ENCODE measurements at places on chromosomes 16 and 17.

DNA sequence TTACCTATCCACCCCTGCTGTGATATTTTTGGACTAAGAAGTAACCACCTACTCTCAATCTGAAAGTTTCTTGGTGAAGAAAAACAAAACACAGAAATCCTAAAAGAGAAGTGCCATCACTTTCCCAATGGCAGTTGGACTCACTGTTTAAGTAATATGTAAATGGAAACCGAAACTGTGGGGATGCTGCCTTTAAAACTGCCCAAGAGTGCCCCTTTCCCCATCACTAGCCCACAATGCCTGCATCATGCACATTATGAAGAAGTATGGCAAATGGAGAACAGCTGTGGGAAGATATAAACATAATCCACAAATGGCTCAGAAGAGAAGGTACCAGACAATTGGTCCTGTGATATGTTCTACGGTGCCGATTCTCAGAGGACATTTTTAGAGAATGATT is 33.5 kb upstream of the SLC6A2 start:
- DNase-seq = no peak

DNA sequence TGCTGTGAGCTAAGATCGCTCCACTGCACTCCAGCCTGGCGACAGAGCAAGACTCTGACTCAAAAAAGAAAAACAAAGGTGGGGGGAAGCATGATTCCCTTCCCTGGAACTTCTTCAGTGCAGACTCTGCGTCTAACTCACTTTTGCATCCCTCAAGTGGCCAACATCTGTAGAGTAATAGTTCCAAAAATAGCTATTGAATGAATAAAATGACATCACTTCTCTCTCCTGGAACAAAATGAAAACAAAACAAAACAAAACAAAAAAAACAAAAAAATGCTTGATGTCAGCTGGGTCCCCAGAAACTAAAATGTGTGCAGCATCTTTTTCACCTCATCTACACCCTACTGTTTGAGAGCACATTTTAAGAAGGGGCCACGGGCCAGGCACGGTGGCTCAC is 197.7 kb upstream of the NOG start:
- DNase-seq = no peak

- no peak for DNase-seq
Measured at GRCh38 chr17:4945176-4945943, 3.0 kb downstream of the PFN1 start.

DNA sequence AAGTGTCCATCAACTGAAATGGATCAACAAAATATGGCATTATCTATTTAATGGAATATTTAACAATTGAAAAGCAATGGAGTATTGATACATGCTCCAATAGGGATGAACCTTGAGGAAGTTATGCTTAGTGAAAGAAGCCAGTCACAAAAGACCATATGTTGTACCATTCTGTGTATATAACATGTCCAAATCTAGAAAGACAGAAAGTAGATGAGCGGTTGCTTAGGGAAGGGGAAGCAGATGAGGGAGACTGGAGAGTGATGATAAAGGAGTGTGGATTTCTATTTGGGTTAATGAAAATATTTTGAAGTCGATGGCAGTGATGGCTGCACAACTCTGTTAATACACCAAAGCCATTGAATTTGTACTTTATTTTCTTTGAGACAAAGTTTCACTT is 8.5 kb upstream of the ERN1 start:
- no peak for DNase-seq

GRCh38 chr17:28940675-28941074 is 10.6 kb downstream of the PHF12 start:
- no peak for DNase-seq

- no peak for DNase-seq
Measured at GRCh38 chr17:44236444-44236991, 17.0 kb upstream of the UBTF start.

- no peak for DNase-seq
Measured at GRCh38 chr17:43779145-43780125, 658 bp upstream of the DUSP3 start.

- no peak for DNase-seq
Measured at GRCh38 chr17:48155889-48156611, 48.5 kb downstream of the SNX11 start.

GRCh38 chr17:15351925-15352324 is 10.5 kb upstream of the TEKT3 start:
- no peak for DNase-seq

- DNase-seq = no peak
Measured at GRCh38 chr17:79684132-79684985, 46.4 kb upstream of the ENPP7 start.

- DNase-seq = no peak
Measured at GRCh38 chr17:10557422-10557821, 8.0 kb upstream of the MYH2 start.

GRCh38 chr17:72363089-72363610 is 242.3 kb downstream of the SOX9 start:
- DNase-seq = no peak

DNA sequence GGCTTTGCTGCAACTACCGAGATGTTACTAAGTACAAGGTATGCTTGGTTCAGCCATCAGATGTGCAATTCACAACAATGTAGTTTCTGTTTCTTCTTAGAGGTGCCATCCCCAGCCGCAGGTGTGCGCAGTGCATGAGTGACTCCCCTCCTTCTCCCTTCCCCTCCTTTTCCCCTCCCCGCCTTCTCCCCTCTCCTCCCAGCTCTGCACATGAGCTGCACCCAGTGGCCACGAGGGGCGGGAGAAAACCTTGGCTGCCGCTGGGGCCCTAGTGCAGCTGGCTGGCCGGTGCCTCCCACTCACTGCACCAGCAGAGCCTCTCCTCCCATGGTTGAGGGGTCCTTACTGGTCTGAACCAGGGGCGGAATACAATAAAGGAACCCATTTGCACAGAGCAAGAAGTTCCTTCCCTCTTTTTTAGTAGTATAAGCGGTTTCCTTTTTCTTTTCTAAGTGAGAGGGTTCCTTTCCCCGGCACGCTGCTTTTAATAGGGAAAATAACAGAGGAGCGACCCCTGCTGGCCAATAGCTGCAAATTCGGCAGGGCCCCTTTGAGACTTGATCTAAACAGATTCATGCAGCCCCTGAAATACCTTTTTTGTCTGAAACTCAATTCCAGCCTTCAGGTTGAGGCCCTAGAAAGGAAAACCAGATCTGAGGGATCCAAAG is 7.8 kb upstream of the CCL15 start:
- DNase-seq = no peak

GRCh38 chr17:68693466-68693865 is 92.3 kb upstream of the FAM20A start:
- DNase-seq = no peak

- DNase-seq = no peak
Measured at GRCh38 chr17:77542011-77542410, 401.2 kb downstream of the SEC14L1 start.

DNA sequence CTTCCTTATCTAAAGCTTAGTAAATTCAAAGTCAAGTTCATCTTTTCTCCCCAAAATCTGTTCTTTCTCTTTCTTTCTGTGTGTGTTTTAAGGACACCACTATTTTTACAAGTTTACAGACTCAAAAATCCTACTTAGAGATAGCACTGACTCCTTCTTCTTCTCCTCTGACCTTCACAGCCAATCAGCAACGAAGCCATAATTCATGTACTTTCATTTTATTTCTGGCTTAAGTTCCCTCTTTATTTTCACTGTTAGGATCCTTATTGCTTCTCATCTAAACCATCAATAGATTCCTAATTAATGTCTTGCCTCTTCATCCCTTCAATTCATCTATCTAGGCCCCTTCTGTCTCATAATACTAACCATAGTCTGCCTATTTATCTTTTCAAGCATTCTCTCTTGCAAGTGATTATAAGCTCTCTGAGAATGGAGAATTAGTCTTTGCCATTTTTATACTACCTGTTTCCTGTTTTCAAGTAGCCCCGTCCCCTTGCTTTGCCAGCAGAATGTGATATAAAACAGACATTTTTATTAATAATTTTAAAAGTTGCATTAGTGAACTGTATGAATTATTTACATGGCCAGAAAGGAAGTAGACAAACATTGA is 27.0 kb downstream of the CDC27 start:
- DNase-seq = no peak

DNA sequence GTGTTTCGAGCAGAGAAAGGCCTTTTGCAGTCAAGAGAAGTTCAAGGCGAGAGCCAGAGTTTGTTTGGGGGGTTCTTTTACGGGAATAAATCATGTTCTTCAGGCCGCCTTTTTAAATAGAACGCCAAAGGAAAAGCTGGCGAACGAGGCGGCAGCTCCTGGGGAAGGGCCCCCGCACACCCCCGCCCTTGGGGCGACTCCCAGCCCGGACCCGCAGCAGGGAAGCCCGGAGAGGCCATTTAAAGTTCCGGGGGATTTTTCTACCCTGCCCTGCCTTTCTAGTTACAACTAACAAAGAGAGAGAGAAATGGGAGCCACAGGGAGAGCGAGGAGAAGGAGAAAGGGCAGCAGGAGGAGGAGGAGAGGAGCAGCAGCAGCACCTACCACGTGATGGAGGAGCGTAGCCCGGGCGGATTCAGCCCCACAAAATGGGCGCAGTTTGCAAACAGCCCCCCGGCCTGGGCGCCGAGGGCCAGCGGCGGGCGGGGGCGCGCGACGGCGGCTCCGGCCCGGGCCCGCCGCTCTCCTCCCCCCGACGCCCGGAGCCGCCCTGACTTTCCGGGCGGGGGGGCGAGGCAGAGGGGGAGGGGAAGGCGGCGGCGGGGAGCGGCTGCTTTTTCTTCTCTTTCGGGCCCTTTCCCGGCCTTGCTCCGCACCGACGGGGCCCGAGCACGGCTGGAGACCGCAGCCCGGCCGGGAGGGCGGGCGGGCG is 634 bp downstream of the KANSL1 start:
- peak; percentile 69 for DNase-seq

GRCh38 chr17:3976675-3977171 is 12.5 kb upstream of the ATP2A3 start:
- no peak for DNase-seq

GRCh38 chr16:30535777-30536190 is 1.1 kb upstream of the ZNF747 start:
- peak; percentile 70 for DNase-seq

DNA sequence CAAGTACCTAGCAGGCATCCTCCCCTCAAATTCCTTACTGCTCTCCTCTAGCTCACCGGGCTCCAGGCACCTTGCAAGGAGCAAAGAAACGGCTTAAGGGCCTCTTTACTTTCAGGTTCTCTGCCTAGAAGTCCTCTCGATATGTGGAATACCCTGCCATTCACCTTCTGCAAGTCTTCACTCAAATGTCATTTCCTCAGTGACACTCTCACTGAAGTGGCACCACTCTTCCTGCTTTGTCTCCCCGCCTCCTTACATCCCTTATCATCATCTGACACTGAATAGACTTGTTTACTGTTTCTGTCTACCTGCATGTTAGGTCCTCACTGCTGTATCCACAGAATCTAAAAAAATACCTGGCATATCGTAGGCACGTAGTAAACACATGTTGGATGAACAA is 947 bp downstream of the SLC7A6OS start:
- no peak for DNase-seq

DNA sequence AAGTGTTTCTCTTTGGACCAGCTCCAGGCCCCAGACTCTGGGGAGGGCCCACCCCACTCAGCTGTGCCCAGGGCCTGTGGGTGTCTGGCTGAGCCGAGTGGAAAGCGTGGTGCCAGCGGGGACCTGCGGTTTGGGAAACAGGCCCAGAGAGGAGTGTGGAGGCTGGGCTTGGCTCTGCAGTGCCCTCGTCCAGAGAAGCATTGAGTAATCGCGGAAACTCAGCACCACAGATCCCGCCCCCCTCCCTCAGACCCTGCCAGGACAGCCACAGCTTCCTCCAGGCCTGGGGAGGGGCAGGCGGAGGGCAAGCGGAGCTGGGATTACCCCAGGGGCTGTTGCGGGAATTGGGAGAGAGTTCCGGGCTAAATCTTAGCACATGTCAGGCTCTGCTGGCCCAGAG is 14.6 kb upstream of the PITPNA start:
- DNase-seq = no peak

DNA sequence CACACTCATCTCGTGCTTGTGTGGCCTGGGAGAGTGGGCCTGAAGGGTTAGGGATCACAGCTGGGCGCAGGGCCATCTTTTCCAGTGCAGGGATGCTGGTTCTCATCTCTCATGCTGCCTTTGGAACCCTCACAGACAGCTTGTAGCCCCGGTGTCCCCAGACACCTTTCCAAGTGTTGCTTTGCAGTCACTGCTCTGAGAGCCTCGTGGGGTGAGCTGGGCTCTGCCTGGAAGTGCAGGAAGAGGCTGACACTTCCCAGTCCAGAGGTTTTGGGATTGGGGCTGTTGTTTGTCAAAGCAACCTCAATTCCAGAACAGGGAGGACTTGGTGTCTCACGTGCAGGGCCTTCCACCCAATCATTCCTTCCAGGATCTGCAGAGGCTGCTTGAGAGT is 28.2 kb downstream of the TBX4 start:
- DNase-seq = no peak

- DNase-seq = no peak
Measured at GRCh38 chr17:62981933-62982332, 15.9 kb downstream of the TANC2 start.

DNA sequence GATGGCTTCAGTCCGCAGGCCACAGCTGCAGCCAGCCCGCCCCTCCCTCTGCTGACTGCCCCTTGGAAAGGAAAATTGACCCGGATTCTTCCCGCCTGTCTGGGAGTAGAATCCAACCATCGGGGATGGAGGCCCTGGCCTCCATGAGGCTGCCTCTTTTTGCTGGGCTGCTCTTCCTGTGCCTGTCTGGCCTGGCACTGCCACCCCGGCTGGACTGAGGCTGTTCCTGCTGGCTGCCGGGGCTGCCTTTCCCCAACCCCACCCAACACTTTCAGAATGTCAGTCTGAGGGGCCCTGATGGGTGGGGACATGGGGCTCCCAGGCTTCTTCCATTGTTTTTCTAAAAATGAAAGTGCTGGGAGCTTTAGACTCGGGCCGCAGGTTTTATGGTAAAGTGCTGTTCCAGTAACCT is 7.3 kb downstream of the BAHCC1 start:
- no peak for DNase-seq

DNA sequence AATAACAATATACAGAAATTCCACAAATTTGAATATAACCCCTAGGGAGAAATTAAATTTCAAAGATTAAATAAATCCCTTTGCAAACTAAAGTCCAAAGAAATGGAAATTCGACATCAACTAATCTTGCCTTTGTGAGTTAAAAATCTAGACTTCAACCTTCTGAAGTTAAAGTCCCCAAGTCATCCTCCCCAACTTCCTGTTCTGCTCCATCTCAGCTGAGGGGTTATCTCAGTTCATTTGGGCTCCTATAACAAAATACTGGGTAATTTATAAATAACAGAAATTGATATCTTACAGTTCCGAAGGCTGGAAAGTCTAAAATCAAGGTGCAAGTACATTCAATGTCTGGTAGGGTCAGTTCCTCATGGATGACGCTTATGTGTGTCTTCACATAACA is 22.8 kb upstream of the KDM6B start:
- no peak for DNase-seq

All from renal pelvis (tissue), 12 donors.